ENCODE measurements at places on chromosomes 1 and 21. TPM values are rescaled to one million over a fixed set of nuclear protein-coding genes. Genes with fewer than 3 reads are reported as not detected.

DNA sequence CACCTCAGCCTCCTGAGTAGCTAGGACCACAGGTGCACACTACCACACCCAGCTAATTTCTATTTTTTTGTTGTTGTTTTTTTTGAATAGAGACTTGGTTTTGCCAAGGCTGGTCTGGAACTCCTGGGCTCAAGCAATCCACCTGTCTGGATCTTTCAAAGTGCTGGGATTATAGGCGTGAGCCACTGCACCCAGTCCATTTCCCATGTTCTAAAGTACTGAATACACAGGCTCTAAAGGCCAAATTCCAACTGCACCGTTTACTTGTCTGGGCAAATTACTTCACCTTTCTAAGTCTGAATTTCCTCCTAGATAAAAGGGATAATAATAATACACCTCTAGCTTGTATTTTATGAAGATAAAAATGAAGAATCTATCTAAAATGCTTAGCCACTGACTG is 39.6 kb downstream of the FRRS1 start:
- no peaks in the 10 kb centered on the region for H3K36me3 ChIP-seq
- no peaks in the 10 kb centered on the region for H3K4me1 ChIP-seq
- no peaks in the 10 kb centered on the region for H3K27me3 ChIP-seq
- no peak overlapping the region for H3K27ac ChIP-seq

DNA sequence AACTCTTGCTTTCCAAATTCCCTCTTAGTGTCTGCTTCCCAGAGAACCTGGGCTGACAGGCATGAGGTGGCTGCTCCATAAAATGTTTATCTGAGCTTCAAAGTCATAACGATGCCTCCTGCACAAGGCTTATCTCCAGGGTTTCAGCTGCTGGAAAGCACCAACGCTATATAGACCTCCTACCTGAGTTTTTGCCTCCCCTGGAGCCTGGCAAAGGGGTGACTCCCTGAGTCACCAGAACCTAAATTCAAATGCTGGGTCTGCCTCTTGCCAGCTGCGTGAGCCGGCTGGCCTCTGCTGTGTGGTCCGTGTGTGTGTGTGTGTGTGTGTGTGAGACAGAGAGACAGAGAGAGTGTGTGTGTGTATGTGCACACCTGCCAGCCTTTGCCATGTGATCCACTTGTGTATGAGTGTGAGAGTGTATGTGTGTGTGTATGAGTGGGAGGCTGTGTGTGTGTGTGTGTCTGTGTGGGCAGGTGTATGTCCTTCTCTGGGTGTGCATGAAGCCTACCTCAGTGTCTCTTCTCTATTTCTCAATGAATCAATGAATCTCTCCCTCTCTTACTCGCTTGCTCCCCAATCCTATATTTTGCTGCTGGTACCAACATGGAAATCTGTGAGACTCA is 714.9 kb downstream of the MATN1 start:
- no peaks in the 10 kb centered on the region for H3K27me3 ChIP-seq
- no peaks in the 10 kb centered on the region for H3K36me3 ChIP-seq
- no peak overlapping the region for H3K4me3 ChIP-seq
- DNase-seq, result no peak

GRCh38 chr21:38930853-38931252 is 125.1 kb downstream of the ETS2 start:
- no peaks in the 10 kb centered on the region for H3K36me3 ChIP-seq
- no peaks in the 10 kb centered on the region for H3K27me3 ChIP-seq
- H3K4me3 ChIP-seq, result no peak overlapping the region
- no peak for DNase-seq
- H3K27ac ChIP-seq, result no peak overlapping the region

- peaks cover 5% of the 10 kb centered on the region for H3K4me1 ChIP-seq
- H3K27ac ChIP-seq, result no peak overlapping the region
- no peak for DNase-seq
- H3K27me3 ChIP-seq, result no peaks in the 10 kb centered on the region
Observed at GRCh38 chr1:113142791-113143190, 69.8 kb downstream of the LRIG2 start.

Gene SLC9C2
- total RNA-seq, result not detected

Gene TTC24
- 26.6 TPM for total RNA-seq

DNA sequence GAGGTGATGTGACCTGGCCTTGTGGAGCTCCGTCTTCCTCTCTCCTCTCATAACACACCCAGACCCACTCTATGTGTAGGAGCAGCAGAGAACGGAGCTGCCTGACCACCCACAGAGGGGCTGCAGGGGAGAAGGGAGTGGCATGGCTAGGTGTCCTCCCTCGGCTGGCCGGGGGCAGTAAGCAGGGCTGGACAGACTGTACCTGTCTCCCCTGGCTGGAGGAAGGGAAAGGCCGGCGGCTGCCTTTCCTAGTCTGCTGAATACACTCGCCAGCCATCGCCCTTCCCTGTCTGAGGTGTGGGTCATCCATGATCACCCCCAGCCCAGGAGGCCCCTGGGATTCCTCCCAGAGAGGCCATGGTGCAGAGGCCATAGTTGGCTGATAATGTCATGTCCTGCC is 187.2 kb upstream of the AJAP1 start:
- H3K27me3 ChIP-seq, result no peaks in the 10 kb centered on the region
- no peak overlapping the region for H3K27ac ChIP-seq
- DNase-seq, result no peak
- H3K4me3 ChIP-seq, result no peak overlapping the region
- H3K36me3 ChIP-seq, result no peaks in the 10 kb centered on the region
- H3K4me1 ChIP-seq, result no peaks in the 10 kb centered on the region

Gene RAVER2
- total RNA-seq, result 1.5 TPM

Gene CFHR4
- total RNA-seq, result not detected

GRCh38 chr1:92211166-92211565 is 6.5 kb upstream of the C1orf146 start:
- no peaks in the 10 kb centered on the region for H3K4me1 ChIP-seq
- no peak overlapping the region for H3K4me3 ChIP-seq
- H3K27ac ChIP-seq, result no peak overlapping the region
- no peak for DNase-seq

GRCh38 chr1:21550866-21551475 is 41.7 kb downstream of the ALPL start:
- H3K27me3 ChIP-seq, result peaks cover 7% of the 10 kb centered on the region
- DNase-seq, result no peak
- peaks cover 7% of the 10 kb centered on the region for H3K4me1 ChIP-seq
- H3K4me3 ChIP-seq, result no peak overlapping the region
- no peaks in the 10 kb centered on the region for H3K36me3 ChIP-seq
- no peak overlapping the region for H3K27ac ChIP-seq

GRCh38 chr1:90413519-90413918 is 303.6 kb downstream of the BARHL2 start:
- H3K27me3 ChIP-seq, result no peaks in the 10 kb centered on the region
- H3K4me1 ChIP-seq, result no peaks in the 10 kb centered on the region
- no peaks in the 10 kb centered on the region for H3K36me3 ChIP-seq
- no peak overlapping the region for H3K27ac ChIP-seq

Gene VTCN1
- not detected for total RNA-seq

Gene FAM229A
- 33.7 TPM for total RNA-seq

GRCh38 chr1:117171900-117172511 is 38.7 kb downstream of the VTCN1 start:
- H3K4me3 ChIP-seq, result no peak overlapping the region
- no peak overlapping the region for H3K27ac ChIP-seq
- no peak for DNase-seq
- no peaks in the 10 kb centered on the region for H3K4me1 ChIP-seq

Gene TRIM58
- 0.84 TPM for total RNA-seq

Gene GPR37L1
- not detected for total RNA-seq

DNA sequence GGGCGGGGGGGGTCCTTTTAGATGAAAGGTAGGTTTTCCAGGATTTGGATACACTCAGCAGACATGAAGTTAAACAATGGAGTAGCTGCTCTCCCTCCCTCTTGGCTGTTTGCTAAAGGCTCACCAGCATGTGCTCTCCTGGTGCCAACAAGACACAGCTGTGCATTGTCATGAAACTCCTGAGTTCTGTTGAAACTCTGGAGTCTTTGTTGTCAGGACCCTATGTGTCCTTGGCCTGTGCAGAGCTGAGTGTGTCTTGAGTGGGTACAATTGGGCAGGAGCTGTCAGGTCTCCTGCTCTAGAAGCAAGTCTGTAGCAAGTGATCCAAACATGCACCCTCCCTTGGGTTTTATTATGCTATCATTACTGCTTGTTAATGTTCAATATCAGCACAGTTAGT is 12.7 kb downstream of the TBX19 start:
- H3K27ac ChIP-seq, result no peak overlapping the region
- no peak for DNase-seq
- H3K4me3 ChIP-seq, result no peak overlapping the region
- no peaks in the 10 kb centered on the region for H3K4me1 ChIP-seq
- peaks cover 3% of the 10 kb centered on the region for H3K36me3 ChIP-seq

DNA sequence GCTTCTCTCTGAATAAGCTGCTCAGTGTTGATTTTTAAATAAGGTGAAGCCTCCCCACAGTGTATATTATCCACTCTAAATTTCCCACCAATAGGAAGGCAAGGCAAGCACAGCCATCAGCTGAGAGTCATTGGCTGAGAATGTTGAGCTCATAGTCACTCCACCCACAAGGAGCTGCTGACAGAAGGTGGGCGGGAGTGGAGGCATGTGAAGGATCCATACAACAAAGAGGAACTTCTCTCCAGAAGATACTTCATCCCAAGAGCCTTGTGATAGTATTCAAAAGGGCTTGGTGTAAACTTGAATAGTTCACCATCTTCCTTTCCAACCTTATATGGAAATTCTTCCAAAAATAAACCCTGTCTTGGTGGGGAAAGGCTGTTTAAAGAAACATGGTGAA is 42.8 kb downstream of the SAMD13 start:
- no peak overlapping the region for H3K4me3 ChIP-seq
- H3K27me3 ChIP-seq, result no peaks in the 10 kb centered on the region
- no peak for DNase-seq
- no peaks in the 10 kb centered on the region for H3K4me1 ChIP-seq
- H3K27ac ChIP-seq, result no peak overlapping the region

Gene PRDM16
- 0.22 TPM for total RNA-seq

GRCh38 chr21:26116456-26117011 is 54.0 kb downstream of the APP start:
- no peak overlapping the region for H3K4me3 ChIP-seq
- H3K36me3 ChIP-seq, result no peaks in the 10 kb centered on the region
- H3K4me1 ChIP-seq, result peaks cover 29% of the 10 kb centered on the region
- no peak for DNase-seq
- H3K27me3 ChIP-seq, result no peaks in the 10 kb centered on the region
- H3K27ac ChIP-seq, result no peak overlapping the region

GRCh38 chr1:92831368-92831761 is 475 bp upstream of the RPL5 start:
- H3K4me1 ChIP-seq, result peaks cover 28% of the 10 kb centered on the region
- peaks cover 32% of the 10 kb centered on the region for H3K36me3 ChIP-seq
- H3K27me3 ChIP-seq, result no peaks in the 10 kb centered on the region
- no peak overlapping the region for H3K27ac ChIP-seq
- H3K4me3 ChIP-seq, result peak overlapping the region; percentile 98

Gene CTH
- total RNA-seq, result 3.9 TPM

DNA sequence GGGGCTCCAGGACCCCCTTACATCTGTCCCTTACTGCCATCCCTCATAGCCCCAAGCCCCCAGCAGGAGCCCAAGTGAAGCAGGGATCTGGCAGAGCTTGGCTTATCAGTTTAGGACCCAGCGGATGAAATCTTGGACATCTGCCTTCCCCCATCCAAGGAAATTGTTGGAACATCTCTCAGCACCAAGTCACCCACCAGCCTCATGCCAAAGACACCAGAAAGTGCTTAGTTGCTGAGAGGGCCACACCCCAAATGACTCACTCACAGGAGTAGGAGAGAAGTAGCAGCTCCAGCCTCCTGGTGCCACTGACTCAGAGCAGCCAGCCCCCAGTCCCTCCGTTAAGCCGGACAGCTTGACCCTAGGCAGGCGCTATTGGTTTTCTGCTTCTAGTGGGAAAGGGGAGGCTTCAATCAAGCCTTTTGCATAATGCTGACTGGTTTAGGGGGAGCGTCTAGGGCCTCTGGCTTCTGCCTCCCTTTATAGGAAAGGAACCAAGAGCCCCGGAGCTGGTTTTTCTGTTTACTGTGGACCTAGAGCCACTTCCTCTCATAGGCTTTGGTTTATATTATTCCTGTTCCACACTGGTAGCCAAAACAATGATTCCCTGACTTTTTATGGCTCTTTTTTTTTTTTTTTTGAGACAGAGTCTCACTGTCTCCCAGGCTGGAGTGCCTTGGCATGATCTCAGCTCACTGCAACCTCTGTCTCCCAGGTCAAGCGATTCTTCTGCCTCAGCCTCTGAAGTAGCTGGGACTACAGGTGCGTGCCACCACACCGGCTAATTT is 114.2 kb upstream of the IPO9 start:
- no peak overlapping the region for H3K4me3 ChIP-seq
- H3K27ac ChIP-seq, result no peak overlapping the region
- DNase-seq, result no peak
- peaks cover 27% of the 10 kb centered on the region for H3K4me1 ChIP-seq
- H3K27me3 ChIP-seq, result no peaks in the 10 kb centered on the region

- DNase-seq, result no peak
- no peak overlapping the region for H3K4me3 ChIP-seq
- peaks cover 33% of the 10 kb centered on the region for H3K4me1 ChIP-seq
- H3K27ac ChIP-seq, result no peak overlapping the region
Observed at GRCh38 chr1:221075911-221076310, 196.7 kb downstream of the HLX start.

DNA sequence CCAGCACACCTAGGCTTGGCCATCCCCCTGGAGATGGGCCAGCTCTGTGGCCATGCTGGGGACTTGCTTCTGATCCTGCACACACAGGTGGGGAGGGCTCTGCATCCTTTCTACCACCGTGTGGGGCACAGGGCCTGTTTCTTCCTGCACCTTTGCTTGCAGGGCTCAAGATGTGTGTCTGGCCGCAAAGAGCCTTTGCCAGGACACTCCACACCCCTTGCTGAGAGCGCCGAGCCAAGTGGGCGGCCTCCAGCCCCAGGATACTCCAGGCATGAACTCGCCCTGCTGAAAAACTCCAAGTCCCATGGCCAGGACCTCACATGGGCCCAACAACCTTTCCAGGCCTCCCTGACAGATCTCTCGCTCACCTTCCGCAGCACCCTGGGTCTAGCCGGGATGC is 11.6 kb upstream of the GPR153 start:
- H3K4me1 ChIP-seq, result no peaks in the 10 kb centered on the region
- DNase-seq, result no peak
- H3K4me3 ChIP-seq, result no peak overlapping the region
- no peaks in the 10 kb centered on the region for H3K27me3 ChIP-seq

Gene CYP4Z1
- total RNA-seq, result not detected

GRCh38 chr1:8055973-8056372 is 29.9 kb upstream of the ERRFI1 start:
- H3K27me3 ChIP-seq, result no peaks in the 10 kb centered on the region
- H3K4me1 ChIP-seq, result no peaks in the 10 kb centered on the region
- no peaks in the 10 kb centered on the region for H3K36me3 ChIP-seq
- no peak for DNase-seq
- no peak overlapping the region for H3K4me3 ChIP-seq
